ENCODE measurements at places on chromosomes 3 and 15.

GRCh38 chr15:29750754-29751153 is 71.5 kb downstream of the TJP1 start:
- DNase-seq, result no peak

DNA sequence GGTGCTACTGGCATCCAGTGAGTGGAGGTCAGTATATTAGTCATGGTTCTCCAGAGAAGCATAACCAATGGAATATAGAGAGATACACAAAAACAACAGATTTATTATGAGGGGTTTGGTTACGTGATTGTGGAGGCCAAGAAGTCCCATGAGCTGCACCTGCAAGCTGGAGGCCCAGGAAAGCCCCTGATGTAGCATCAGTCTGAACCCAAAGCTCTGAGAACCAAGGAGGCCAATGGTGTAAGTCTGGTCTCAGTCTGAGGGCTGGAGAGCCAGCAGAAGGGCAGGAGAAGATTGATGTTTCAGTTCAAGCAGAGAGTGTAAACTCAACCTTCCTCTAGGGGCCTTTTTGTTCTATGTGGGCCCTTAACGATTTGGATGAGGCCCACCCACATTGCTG is 144.1 kb downstream of the KLF13 start:
- DNase-seq, result no peak

DNA sequence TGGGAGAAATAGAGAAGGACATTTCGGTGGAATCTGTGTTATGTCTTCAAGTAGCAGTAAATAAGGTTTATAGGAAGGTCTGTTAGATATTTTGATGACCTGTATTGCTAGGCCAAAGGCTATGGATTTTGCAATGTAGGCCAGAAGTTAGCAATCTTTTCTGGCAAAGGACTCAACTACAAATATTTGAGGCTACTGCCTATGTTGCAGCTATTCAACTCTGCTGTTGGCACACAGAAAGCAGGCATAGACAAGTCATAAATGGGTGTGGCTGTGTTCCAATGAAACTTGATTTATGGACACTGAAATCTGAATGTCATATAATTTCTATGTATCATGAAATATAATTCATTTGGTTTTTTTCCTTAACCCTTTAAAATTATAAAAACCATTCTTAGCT is 438.7 kb upstream of the C2CD4B start:
- DNase-seq, result no peak

- DNase-seq, result no peak
These were observed 326.4 kb upstream of the NAALADL2 start for GRCh38 chr3:174532776-174533175.

- DNase-seq, result no peak
These were observed 10.6 kb upstream of the SEMA7A start for GRCh38 chr15:74444106-74445062.

- DNase-seq, result peak; percentile 12
These were observed 46.0 kb downstream of the GALK2 start for GRCh38 chr15:49215768-49216739.

- DNase-seq, result peak; percentile 82
These were observed at the start of gene NT5DC2 for GRCh38 chr3:52533623-52534280. Gene NT5DC2 (minus strand): TSS chr3:52533857. CDS start chr3:52533737, 120 bp downstream.

All from RKO (cell line).